CD4-positive, alpha-beta T cell treated with Interleukin-12 subunit alpha and Interleukin-12 subunit beta, for 1 hour (primary cell): ENCODE measurements at places on chromosomes 7 and 10.

DNA sequence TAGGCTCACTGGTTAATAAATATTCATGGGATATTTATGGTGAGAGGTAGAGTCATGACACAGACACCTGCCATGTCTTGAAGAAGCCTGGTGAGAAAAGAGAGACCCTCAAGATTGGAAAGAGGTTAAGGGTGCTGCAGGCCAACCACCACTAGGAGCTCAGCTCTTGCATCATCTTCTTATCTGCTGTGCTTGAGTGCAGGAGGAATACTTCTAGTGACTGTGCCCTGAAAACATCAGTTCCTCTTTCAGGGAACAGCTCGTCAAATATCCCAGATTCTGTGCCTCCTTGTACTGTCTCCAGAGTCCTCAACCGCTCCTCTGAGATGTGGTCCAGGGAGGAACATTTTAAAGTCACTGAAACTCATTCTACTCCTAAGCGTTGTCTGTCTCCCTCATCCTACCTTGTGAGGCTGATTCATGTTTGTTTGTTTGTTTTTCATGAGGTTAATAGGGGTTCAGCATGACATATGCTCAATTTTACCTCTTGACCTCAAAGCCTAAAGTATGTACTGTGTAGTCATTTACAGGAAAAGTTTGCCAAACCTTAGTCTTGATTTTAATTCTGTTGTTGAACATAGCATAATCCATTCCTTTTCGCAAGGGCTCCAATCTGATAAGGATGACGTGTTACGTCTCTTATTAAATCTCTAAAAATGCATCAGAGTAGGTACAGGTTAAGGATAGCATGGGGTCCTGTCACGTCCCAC, 293.1 kb downstream of the C7orf25 start:
- DNase-seq, result no peak

DNA sequence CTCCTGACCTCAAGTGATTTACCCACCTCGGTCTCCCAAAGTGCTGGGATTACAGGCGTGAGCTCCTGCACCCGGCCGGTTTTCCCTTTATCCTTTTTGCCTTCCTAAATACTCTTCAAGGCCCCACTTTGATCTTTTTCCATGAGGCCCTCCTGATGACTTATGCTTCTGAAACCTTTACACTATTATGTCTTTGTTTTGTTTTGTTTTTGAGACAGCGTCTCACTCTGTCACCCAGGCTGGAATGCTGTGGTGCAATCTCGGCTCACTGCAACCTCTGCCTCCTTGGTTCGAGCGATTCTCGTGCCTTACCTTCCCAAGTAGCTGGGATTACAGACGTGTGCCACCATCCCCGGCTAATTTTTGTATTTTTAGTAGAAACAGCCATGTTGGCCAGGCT, 3.8 kb downstream of the STMP1 start:
- DNase-seq, result no peak

DNA sequence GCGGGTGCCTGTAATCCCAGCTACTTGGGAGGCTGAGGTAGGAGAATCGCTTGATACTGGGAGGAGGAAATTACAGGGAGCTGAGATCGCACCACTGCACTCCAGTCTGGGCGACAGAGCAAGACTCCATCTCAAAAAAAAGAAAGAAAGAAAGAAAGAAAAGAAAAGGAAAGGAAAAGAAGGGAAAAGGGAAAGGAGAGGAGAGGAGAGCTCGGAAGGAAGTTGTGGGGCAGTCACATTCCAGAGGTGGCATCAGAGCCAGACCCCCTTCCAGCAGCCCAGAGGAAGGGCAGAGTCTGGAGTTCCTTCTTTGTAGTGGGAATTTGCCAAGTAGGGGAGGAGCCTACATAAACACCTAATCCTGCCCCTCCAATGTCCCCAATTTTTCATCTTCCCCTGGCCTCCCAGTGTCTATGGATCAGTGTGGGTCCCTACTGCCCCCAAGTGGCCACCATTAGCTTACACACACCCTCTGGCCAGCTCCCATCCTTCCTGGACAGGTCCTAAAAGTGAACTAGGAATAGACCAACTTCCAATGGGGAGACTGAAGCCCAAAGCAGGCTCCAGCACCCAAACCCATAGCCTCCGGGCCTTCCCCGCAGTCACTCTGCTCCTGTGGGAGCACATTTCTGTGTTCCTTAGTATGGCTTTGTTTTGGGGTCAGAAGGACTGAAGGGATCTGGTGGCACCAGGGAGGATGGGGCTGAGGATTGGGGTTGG, 39.6 kb upstream of the HSPB1 start:
- DNase-seq, result peak; percentile 38

GRCh38 chr7:103824251-103824650, 165.2 kb downstream of the RELN start:
- DNase-seq, result no peak

GRCh38 chr7:95609277-95609971, 13.1 kb upstream of the PDK4 start:
- DNase-seq, result no peak

DNA sequence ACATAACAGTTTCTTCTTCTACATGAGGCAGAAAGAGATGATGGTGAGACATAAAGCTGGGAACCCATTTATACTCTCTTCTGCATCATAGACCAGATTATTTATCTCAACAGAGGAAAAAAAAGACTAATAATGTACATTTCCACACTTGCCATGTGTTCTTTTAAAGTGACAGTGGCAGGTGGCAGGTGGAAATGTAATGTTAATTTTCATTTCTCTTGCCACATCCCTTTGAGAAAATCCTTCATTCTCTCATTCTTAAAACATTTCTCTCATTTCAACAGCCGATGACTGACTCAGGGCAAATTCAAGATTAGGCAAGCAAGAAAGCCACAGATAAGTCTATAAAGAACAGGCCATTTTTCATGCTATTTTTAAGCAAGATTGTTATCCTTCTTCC, 635.6 kb upstream of the SORCS1 start:
- DNase-seq, result no peak

- DNase-seq, result no peak
Measured at GRCh38 chr7:99000904-99001465, 122.7 kb downstream of the TRRAP start.

DNA sequence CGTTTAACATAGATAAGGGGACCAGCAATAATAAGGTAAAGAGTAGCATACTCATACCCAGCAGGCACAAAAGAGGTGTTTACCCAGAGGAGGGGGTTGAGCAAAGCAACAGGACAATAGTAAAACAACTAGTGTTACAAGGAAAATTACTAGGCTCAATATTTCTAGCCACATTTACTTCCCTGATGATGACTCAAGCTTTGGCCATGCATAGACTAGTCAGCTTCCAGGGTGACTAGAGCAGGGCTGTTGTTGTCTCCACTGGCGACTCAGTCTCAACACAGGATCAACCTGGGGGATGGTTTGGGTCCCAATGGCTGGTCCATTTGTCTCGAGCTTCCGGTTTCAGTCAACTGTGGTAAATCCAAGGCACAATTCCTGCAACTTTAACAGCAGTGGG, 217.7 kb upstream of the KCND2 start:
- no peak for DNase-seq

GRCh38 chr7:23220690-23221305, 25.8 kb upstream of the GPNMB start:
- DNase-seq, result no peak

DNA sequence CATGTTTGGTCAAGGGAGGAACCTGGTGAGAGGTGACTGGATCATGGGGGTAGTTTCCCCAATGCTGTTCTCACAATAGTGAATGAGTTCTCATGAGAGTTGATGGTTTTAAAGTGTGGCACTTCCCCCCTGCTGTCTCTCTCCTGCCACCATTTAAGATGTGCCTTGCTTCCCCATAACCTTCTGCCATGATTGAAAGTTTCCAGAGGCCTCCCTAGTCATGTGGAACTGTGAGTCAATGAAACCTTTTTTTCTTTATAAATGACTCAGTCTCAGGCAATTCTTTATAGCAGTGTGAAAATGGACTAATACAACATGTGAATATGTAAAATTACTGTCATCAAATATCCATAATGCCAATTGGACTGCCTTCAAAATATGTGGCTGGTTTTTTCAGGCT, 165.5 kb upstream of the TARP start:
- no peak for DNase-seq

- no peak for DNase-seq
Measured at GRCh38 chr10:785861-786214, 96.4 kb upstream of the DIP2C start.

- no peak for DNase-seq
Measured at GRCh38 chr10:118430190-118430589, 88.1 kb upstream of the FAM204A start.
